Stimulated activated effector memory CD8-positive, alpha-beta T cell treated with anti-CD3 and anti-CD28 coated beads, Interleukin-12 subunit alpha, Interleukin-12 subunit beta, amount 100 ng/mL, for 72 hours (primary cell): ENCODE measurements at places on chromosomes 12 and 14.

DNA sequence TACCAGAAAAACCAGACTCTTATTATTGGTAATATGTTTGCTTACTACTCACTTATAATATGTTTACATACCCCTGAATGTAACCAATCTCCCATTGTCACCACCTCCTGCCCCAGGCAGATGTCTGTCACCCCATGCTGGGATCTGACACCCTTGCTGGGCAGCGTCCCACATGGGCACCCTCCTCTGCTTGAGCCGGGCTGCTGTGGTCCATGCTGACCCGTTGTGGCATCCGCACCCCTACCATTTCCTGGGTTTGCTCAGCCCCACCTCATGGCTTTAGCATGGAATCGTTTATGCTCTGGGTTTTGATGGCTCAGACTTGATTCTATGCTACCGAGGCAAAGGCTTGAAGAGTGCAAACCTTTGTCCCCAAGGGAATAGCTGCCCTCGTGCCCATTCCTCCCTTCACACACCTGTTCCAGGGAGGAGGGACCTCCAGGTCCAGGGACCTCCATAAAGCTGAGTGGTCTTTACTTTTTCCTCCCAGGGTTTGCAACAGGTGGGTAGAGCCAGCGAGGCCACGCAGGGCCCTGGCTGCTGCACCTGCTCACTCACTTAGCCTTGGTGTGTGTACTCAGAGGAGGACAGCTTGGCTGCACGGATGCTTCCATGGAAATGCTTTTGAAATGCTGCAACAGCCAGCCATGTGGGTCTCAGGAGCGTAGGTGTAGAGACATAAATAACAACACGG is 68.7 kb downstream of the PRMT8 start:
- no peak for DNase-seq

- peak; percentile 17 for DNase-seq
Observed at GRCh38 chr14:72439707-72440106, 454.2 kb downstream of the DPF3 start.

DNA sequence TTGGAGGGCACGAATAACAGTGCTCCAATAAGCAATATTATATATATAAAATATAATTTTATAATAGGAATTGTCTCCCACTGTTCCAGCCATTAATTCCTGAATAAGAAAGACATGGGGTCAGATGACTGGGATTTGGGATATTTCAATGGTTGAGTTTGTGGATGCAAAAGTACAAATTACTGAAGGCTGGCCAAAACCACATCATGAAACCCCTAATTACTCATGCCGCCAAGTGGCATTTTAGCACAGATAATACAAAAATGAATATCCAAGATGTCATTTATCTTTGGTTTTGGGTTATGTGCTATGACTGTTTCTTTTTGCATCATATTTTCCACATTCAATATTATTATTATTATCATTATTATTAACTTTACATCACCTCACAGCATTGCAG is 261.4 kb upstream of the TBX3 start:
- DNase-seq: no peak

- no peak for DNase-seq
Observed at GRCh38 chr14:103360548-103360947, 24.7 kb upstream of the MARK3 start.

DNA sequence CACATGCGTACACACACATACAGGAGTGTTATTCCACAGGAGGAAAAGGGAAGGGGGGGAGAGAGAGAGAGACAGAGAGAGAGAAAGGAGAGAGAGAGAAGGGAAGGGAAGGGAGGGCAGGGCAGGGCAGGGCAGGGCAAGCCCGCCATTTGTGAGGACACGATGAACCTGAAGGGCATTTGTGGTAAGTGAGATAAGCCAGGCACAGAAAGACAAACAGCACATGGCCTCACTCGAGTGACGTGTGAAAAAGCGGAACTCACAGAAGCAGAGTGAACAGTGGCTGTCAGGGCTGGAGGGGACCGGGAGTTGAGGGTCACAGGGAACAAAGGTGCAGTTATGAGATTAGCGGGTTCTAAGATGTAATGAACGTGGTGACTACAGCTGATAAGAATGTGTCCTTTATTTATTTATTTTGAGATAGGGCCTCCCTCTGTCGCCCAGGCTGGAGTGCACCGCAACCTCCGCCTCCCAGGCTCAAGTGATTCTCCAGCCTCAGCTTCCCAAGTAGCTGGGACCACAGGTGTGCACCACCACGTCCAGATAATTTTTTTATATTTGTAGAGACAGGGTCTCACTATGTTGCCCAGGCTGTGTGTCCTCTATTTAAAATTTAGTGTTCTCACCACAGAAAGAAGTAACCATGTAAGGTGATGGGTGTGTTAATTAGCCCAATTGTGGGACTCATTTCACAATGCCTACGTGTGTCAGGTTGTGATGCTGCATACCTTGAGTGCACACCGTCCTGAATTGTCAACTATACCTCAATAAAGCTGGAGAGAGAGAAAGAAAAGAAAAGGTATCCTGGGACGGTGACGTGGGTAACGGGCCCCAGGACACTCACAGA is 18.7 kb upstream of the FBRSL1 start:
- DNase-seq: no peak

- DNase-seq: no peak
Observed at GRCh38 chr14:91752961-91753360, 21.1 kb upstream of the CATSPERB start.

GRCh38 chr12:132279184-132279889 is 50.1 kb downstream of the GALNT9 start:
- no peak for DNase-seq

DNA sequence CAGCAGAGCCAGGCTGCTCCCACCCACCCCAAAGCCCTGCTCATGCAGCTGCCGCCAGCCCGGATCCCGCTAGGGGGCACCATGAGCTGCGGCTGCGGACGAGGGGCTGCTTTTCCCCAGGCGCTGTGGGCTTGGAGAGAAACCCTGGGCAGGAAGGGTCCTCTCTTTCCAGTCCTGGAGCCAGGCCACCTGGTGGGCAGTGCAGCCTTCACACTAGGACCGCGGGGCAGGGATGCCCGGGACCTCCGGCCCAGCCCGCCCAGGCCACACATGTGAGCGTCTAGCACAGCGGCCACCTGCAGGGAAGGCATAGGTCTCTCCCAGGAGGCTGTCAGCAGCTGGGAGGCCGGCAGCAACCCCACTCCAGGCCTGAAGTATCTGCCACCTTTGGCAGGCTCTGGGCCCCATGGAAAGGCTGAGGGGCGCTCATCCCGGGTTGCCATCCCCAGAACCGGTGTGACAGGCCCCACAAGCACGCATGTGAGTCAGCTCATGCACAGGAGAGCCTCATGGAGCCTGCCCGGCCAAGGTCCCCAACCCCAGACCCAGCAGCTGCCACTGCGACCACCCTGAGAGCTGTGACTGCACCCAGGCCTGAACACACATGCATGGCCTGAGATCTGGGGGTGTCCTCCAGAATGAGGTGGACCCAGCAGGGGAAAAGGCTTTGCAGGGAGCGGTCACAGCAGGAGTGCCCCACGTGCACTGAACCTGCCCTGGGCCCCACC is 280.0 kb upstream of the RTL1 start:
- DNase-seq: no peak
